Eye (tissue), 1 donor: ENCODE measurements at places on chromosomes 12 and 14.

DNA sequence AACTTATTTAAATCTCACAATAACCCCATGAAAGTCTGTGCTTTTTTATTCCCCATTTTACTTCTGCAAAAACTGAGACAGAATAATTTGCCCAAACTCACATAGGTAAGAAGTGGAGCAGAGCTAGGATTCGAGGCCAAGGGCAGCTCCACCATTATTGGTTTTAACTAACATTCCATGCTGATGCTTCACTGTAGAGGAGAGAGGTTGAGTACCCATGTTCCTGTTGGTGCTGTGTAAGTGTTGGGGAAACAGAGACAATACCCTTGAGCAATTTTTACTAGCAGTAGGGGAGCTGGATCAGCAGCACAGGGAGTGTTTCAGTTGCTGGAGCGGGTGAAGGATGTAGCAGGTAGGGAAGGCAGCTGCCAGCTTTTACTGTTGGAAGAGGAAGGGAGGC, 21.1 kb downstream of the RASSF8 start:
- no peak for DNase-seq

GRCh38 chr12:29245246-29245645, 96.2 kb downstream of the FAR2 start:
- no peak for DNase-seq

DNA sequence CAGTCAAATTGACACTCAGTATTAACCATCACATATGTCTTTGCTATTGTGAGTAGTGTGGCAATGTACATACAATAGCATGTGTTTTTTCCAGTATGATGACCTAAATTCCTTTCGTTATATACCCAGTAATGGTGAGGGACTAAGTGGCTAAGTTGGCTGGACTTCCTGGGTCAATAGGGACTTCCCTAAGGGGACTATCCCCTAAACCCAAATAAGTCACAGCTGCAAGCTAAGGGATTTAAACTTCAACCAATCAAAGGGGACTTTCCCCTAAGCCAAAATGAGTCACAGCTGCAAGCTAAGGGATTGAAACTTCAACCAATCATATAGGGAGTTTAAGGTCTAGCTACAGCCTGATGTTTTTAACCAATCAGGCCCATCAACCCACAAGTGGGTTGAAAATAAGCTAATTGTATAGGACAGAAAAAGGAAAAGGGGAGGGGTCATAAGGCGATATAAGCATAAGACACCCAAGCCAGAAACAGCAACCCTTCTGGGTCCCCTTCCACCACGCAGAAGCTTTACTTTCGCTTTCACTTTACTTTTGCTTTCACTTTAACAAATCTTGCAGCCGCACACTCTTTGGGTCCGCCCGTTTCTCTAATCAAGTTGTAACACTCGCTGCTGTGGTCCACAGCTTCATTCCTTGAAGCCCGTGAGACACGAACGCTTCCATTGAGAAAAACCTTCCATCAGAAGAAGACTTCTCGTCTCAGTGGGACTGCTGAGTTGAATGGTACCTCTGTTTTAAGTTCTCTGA, 404.4 kb downstream of the FLRT2 start:
- DNase-seq = no peak

DNA sequence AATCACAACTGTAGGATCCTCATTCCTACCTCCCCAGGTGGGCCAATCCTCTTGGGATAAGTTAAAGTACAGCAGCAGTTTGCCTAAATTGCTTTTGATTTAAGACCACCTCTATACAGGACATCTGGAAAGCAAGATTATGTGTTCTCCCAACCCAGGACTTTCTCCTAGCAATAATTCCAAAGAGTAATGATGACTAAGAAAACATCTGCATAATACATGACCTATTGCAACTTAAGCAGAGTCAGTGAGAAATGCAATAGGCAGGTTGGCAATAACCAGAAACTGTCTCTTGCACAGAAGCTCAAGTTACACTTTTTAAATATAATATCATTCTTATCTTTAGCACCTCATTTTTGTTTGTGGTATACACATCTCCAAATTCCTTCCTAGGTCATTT, 275.4 kb downstream of the TRHDE start:
- DNase-seq = no peak

GRCh38 chr14:59022144-59022543, 166.3 kb upstream of the DAAM1 start:
- no peak for DNase-seq

DNA sequence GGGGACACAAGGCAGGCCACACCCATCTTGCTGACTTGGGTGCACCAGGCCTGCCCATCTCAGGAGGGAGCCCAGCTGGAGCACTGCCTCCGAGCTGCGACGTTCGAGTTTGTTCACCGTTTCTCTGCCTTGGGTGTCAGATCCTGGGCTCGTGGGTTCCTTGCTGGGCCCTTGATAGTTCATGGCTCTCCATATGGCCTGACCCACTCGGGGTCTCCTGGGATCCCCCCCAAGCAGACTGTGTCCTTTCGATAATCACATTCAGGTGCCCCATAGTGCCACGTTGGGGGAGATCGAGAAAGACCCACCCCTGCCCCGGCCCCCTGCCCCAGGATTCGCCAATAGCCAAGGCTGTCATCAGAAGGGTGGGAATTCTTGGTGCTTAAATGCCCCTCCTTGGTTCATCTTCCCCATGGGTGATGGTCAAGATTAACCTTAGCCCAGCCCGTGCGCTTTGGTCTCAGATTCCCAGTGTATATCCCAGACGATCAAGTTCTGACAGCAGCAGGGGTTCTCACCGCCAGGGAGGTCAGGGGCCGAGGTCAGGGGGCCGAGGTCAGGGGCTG, 7.4 kb downstream of the RFLNA start:
- no peak for DNase-seq

GRCh38 chr14:92680781-92681650, 67.4 kb downstream of the LGMN start:
- DNase-seq = peak; percentile 89
